GM12865 (cell line): ENCODE measurements at places on chromosomes 2 and 18.

DNA sequence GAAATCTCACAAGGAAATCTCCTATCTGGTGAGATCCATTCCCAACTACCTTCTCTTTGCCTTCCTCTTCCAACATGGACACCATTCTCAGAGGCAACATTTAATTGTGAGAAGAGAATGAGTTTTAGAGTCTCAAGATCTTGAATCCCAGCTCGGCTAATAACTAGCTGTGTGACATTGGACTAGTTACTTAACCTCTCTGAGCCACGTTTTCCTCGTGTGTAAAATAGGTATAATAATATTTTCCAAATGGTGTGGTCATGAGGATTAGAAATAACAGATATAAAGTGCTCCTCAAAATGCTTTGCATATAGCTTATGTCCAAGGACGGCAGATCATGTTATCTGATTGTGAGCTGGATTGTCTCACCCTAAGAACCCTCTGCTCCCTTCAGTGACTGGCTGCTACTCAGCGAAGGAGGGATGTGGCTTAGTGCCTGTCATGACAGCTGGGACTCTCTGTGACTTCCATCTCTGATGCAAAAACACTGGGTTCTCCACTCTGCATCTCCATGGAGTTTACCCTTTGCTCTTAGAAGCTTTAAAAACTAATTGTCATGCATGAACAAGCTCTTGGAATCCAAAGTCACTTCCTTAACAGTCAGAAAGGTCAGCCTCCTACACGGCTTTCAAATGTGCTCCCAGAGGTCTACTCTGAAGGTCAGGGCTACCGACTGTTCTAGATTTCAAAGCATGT, 38.4 kb upstream of the MRPL19 start:
- DNase-seq = no peak

DNA sequence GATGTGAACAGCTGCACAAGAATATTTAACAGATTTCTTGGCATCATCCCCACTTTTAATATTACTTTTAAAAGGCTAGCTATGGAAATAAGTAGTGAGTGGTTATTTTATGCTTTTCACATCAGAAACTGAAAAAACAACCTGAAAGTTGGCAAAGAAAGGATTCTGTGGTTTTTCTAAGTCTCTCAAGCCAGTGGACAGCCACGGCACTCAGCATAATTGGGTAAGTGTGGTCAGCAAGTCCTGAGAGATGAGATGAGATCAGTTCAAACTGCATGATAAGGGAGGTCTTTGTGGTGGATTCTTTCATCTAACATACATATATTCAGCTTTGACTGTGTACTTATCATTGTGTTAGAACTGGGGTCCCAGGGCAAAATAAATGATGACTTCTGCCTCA, 105.2 kb downstream of the LYPD6B start:
- peak; percentile 44 for DNase-seq

- DNase-seq = no peak
Measured at GRCh38 chr2:235977445-235977844, 190.7 kb downstream of the GBX2 start.

DNA sequence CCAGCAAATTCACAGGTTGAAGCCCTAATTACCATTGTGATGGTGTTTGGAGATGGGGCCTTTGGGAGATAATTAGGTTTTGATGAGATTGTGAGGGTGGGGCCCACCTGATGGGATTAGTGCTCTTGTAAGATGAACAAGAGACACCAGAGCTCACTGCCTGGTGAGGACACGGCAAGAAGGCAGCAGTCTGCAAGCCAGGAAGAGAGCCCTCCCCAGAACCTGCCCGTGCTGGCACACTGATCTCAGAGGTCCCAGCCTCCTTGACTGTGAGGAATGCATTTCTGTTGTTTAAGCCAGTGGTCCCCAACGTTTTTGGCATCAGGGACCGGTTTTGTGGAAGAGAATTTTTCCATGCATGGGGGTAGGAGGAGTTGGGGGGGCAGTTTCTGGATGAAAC, 240.7 kb downstream of the KLHL29 start:
- DNase-seq = no peak

DNA sequence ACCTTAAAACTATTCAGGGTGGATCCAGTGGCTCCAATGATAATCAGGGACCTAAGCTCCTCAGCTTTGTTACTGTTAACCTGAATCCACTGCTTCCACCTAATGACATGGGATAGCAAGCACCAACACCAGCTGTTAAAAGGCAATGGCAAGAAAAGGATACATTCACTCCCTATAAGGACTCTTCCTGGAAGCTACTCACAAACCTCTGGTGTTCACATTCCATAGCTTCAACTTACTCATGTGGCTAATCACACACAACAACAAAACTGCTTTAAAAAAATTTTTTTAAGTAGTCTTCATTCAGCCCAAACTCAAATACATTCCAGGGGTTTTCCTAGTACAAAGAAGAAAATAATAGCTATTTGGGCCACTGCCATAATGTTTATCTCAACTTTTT, 24.5 kb downstream of the ROCK2 start:
- no peak for DNase-seq
